ENCODE measurements at places on chromosomes 7 and 10.
A peak's percentile ranks its signal among the peaks of the same experiment; 100 is the strongest.

GRCh38 chr7:96121752-96122151 is 200.1 kb downstream of the SLC25A13 start:
- no peak for DNase-seq

DNA sequence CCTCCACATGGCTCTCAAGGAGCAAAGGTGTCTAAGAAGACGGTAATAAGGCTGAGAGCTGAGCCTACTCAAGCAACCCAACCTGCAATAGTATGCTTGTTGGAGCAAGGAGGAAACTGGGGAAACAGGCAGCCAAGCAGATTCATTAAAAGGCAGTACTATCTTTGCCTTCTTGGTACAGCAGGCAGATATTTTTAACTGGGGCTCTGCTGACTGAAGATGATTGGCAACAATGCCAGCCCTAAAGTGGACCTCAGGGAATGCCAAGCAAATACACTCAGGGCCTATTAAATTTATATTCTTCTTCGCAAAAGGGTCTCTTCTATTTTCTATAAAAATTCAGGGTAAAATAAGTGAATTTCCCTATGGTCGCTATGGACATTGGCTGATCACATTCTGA is 109.4 kb upstream of the PCGF5 start:
- no peak for DNase-seq

DNA sequence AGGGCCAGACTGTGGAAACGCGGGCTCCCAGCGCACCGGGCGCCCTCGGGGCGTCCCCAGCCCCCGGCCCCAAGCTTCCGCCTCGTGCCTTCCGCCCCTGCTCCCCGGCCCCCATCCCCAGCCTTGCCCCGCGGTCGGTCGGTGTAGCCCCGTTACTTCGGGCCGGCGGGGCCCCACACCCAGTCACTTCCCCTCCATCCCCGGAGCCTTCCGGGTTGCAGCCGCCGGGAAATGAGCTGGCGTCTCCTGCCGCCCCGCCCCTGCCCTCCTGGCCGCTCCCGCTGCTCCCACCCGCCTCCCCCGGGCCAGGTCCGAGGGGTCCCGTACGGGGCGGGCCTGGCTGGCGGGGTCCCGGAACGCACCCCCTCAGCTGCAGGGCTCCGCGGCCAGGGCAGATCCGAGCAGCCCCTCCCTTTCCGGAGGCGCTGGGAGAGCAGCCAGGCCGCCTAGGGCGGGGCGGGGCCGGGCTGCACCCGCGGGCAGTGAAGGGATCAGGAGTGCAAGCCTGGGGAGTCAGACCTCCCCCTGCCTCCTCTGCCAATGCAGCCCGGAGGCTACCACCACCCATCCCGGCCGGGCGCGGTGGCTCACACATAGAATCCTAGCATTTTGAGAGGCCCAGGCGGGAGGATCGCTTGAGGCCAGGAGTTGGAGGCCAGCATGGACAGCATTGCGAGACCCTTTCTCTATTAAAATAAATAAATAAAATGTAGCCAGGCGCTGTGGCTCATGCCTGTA is 709 bp downstream of the ARPC1B start:
- peak; percentile 95 for DNase-seq

- DNase-seq, result no peak
Measured at GRCh38 chr10:49601857-49602256, 8.3 kb upstream of the SLC18A3 start.

GRCh38 chr10:69504576-69505250 is 53.4 kb downstream of the TSPAN15 start:
- no peak for DNase-seq

GRCh38 chr10:16992611-16993119 is 136.9 kb downstream of the CUBN start:
- DNase-seq, result no peak

GRCh38 chr10:132512693-132513345 is 24.8 kb upstream of the INPP5A start:
- peak; percentile 11 for DNase-seq

GRCh38 chr10:46077731-46078413 is 31.8 kb upstream of the MSMB start:
- no peak for DNase-seq

DNA sequence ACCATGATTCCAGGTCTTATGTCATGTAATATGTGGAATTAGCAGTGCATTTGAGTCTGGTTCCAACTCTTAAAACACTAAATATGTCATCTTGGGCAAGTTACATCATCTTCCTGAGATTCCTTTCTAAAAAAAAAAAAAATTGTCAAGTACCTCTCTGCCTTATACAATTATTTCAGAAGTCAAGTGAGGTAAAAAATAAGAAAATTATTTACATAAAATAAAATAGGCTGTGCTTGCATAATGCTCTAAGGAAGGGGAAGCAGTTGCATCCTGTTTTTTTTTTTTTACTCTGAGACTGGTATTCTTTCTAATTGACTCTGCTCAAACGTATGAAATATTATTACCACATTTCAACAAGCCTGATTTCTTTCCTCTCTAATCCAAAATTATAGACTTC is 55.1 kb upstream of the SEMA3A start:
- DNase-seq, result no peak

- DNase-seq, result no peak
Measured at GRCh38 chr7:117769085-117769484, 104.2 kb downstream of the CTTNBP2 start.

DNA sequence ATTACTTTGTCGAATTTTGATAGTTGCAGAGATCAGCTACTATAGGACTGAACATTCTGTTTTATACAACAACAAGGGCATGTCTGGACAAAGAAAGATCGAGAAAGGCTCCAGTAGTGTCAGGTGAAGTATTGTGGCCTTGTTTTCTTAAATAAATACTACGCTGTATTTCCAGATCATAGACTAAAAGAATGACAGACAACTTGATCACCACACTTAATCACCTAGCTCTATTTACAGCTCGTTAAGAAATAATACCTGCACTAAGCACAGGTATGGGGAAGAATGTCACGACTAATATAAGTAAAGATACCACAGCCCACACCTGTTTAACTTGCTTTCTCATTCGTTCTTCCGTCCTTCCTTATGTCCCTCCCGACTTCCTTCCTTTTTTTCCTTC is 269.2 kb downstream of the HGF start:
- DNase-seq, result no peak

DNA sequence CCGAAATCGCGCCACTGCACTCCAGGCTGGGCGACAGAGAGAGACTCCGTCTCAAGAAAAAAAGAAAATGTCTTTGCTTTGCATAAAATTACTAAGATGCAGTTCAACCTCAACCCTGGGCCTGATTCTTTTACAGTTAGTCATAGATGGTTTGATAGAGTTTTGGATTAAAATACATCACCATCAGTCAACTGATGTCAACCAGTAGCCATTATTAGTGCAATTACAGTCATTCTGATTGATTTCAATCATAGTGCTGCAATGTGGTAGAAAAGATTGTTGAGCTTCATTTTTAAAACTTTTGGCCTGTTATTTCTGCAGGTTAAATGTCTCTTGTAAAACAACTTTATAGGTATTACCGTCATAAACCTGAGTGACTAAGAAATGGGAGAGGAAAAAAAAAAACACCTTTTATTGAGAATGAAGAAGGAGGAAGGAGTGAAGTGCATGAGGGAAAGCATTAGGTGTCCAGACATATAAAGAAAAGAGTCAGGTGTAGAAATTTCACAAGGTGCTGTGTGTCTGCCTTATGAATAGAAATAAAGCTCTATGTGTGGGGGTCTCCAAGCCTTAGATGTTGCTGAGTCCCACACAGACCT is 150.6 kb downstream of the TRIL start:
- DNase-seq, result no peak

GRCh38 chr10:78721231-78721630 is 347.5 kb upstream of the ZMIZ1 start:
- no peak for DNase-seq

GRCh38 chr10:68032113-68032512 is 43.0 kb downstream of the HERC4 start:
- no peak for DNase-seq

DNA sequence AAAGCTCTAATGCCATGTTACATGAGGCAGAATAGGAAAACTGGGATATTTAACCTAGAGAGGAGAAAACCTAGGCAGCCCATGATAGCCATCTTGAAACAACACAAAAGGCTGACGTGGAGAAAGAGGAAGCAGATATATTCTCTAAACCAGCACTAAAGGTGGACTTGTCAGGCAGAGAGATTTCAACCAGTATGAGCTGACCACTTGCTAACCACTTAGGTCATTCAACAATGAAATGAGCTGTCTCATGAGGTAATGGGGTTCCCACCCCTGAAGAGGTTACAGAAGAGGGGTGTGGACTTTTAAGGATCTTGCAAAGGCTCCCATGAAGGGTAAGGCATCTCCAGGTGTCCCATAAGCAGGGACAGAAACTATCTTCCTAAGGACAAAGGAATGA is 26.8 kb upstream of the EGR2 start:
- DNase-seq, result no peak

- DNase-seq, result no peak
Measured at GRCh38 chr7:140654661-140655060, 14.0 kb upstream of the DENND2A start.

DNA sequence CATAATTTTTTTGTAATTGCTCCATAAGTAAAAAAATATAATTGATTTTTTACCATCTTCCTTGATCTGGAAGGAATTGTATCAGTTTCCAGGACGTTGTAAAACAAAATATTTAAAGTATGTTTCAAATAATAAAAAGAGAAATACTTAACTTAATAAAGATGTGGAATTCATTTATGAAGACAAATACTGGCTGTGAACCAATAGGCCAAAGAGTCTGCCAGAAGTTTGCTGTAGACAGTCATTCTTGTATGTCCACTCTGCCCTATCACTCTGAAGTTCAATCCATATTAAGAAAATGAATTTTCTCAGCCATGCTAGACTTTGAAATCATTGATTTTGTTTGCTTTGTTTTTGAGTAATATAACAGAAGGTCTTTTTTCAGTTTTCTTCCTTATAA is 256.4 kb downstream of the TRIL start:
- no peak for DNase-seq

DNA sequence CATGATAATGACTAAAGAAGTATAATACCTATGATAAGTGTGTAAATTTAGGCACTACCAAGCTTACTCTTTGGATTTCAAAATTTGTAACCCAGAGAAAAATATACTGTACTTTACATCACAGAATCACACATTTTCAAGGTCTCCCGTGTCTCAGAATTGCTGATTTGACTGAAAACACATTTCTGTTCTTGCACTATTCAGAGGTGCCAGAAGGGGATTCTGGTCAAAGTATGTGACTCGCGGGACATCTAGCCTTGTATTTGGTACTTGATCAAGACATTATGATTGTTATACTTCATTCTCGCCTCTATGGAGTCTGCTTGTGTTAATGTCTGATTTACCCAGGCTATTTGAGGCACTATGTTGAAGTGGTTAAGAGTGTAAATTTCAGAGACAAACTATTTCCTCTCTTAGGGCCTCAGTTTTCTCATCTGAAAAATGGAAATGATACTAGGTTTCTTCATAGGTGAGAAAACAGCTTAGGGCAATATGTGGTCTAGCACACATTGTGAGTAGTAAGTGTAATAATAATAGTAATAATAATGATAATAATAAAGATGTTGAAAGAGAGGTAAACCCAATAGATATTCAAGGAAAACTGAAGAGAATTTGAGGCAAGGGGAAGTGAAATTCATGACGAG is 320.4 kb downstream of the RNLS start:
- DNase-seq, result no peak

- DNase-seq, result no peak
Measured at GRCh38 chr7:4113976-4114375, 568.1 kb upstream of the FOXK1 start.

DNA sequence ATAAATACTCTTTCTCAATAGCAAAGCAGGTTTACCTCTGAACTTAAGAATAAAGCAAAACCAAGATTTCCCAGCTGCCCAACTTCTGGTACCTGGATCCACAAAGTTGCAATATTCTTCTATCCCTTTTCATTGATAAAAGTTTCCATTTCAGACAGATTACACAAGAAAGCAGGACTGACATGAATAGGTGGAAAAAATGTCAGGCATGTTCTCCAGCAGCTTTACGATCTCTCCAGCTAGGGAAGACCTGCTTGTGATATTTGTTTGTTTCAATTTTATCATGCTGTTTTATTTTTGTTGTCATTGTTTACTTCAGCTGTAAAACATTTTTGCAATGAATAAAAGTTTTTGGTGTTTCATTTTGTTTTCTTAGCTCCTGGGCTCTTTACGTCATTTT is 9.0 kb downstream of the RGS10 start:
- no peak for DNase-seq

GRCh38 chr7:1163121-1163520 is 3.1 kb upstream of the ZFAND2A start:
- DNase-seq, result no peak

GRCh38 chr10:49595713-49596492 is 14.2 kb upstream of the SLC18A3 start:
- DNase-seq, result no peak

DNA sequence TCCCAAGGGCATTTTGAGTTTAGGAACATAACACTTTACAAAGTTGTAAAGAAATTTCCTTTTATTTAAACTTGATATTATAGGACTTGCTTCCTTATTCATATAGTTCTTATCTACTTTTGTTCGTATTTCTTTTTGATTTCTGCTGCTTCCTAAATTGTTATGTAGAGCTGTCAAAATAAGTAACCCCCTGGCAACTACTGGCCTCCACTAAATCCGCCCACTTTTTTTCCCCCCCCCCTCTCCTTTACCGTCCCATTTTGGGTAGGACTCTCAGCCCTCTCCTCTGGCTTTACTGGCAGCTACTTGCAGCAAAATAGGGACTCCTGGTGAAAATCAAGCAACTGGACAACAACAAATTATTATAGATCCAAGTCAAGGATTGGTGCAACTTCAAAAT is 1.1 kb downstream of the SP4 start:
- DNase-seq, result no peak

- DNase-seq, result no peak
Measured at GRCh38 chr7:28989211-28989980, 31.3 kb upstream of the TRIL start.

- no peak for DNase-seq
Measured at GRCh38 chr10:120431251-120431651, 25.8 kb upstream of the PLPP4 start.

DNA sequence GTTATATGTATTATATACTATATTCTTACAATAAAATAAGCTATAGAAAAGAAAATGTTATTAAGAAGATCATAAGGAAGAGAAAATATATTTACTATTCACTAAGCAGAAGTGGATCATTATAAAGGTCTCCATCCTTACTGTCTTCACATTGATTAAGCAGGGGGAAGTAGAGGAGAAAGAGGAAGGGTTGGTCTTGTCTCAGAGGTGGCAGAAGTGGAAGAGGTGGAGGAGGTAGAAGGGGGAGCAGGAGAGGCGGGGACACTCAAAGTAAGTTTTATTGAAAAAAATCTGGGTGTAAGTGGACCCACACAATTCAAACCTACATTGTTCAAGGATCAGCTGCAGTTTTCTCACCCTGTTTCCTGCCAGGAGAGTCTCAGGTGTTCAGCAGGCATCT is 28.9 kb upstream of the ERCC6 start:
- DNase-seq, result no peak

- DNase-seq, result peak; percentile 66
Measured at GRCh38 chr7:101817471-101818286, at the start of gene CUX1. CUX1 (plus strand) TSS chr7:101817626; CDS start chr7:101817640, 14 bp downstream.
